SK-N-SH treated with all-trans-retinoic acid at 6 μM for 48 hours (cell line): ENCODE measurements at places on chromosomes 11 and 22.
A peak's percentile ranks its signal among the peaks of the same experiment; 100 is the strongest.

DNA sequence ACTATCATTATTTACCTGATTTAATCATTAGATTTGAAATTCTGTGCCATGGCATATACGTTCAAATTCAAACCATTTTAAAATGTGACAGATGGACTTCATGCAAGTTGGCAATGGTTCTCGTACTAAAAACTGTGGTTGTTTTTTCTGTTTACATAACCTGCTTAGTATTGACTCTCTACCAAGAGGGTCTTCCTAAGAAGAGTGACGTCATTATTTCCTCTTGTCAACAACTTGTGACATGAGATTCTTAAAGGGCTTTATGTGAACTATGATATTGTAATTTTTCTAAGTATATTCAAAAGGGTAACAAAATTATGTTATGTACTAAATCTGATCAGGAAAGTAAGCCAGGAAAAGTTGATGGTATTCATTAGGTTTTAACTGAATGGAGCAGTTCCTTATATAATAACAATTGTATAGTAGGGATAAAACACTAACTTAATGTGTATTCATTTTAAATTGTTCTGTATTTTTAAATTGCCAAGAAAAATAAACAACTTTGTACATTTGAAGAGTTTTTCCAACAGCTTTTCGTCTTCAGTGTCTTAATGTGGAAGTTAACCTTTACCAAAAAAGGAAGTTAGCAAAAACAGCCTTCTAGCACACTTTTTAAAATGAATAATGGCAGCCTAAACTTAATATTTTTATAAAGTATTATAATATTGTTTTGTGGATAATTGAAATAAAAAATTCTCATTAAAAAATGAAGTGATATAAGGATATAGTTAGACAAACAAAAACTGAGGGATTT is 87.0 kb downstream of the GRK3 start:
- no peak for ATAC-seq

GRCh38 chr22:24285245-24285644 is 14.6 kb downstream of the SPECC1L start:
- ATAC-seq = no peak

DNA sequence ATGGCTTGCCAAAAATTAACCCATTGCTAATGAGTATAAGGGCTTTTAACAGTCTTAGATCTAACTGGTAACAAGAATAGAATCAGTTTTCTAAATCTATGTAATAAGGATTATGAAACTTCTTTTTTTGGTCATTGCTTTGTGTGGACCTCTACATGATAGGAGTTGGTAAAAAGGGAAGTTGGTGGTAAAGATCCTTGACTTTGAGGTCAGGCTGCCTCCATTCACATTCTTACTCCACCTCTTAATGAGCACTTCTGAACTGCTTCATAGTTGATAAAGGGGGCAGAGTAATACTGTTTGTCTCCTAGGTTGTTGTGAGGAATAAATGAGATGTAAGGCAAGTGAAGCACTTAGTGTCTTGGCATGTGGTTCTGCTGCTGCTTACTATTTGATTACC is 10.6 kb downstream of the EIF3M start:
- no peak for ATAC-seq

DNA sequence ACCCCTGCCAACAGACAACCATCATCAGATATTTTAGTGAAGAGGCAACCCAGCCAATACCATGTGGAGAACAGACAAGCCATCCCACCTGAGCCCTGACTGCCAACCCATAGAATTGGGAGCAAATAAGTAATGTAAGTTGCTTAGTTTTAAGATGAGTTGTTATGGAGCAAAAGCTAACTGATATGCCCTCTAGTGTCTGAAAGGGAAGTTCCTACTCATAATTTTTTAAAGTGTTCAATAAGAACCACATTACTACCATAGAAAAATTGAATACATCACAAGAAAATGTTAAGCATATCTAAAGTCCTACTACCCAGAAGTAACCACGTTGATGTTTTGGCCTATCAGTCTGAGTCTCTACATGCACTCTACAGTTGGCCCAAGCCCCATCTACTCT is 50.8 kb upstream of the SLC36A4 start:
- peak; percentile 54; the same call in 1 of the 3 replicates for ATAC-seq

DNA sequence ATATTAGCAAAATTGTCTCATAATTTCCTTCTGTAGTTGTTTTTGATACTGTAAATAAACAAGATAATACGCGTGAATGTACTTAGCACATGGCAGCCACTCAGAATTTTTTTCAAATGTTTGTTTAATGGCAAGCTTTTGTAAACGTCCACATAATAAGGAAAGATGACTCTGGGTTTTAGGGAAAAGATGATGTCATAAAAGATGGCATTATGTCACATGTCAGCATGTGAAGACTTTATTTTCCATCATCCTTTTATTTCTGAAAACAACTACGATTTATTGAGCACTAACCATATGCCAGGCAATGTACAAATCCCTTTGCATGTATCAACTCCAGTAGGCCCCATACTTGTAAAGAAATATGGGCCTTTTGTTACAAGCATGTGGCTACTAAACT is 139.9 kb downstream of the C11orf91 start:
- no peak for ATAC-seq
